Esophagus squamous epithelium (tissue), 5 donors: ENCODE measurements at places on chromosomes 6 and 20.

DNA sequence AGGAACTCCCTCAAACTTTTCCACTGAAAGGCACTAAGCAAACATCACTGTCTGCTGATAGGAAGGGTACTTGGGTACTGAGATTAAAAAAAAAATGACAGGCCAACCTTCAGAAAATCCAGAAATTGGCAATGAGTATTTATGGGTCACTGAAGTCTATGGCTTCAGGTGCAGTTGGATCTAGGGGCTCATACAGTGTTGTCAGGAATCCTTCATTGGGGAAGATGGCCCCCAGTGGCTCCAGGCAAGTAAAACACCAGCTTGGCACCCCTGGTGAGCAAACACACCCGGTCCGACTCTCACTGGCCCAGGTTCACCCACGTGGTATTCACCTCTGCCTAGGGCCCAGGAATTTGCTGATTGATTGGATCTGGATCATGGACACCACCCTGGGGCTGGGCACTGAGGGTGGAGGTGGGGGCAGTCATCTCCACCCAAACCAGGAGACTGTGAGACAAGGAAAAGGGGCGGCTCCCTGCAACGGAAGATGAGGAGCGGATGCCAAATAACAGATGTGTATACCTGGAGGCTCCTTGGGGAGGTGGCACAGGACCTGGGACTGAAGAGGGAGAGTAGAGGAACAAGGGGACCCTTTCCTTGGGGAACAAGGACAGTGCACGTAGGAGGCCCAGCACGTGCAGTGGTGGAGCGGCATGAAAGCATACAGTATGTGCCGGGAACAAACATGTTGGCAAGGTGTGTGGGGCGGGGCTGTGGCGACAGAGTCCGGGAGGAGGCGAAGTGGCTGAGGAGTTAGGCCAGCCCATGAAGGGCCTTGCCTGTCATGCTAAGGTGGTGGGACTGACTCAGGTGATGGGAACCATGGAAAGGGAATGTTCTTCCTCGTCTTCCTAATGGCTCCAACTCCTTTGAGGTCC, 4.7 kb downstream of the SLC2A10 start:
- no peak overlapping the region for H3K4me3 ChIP-seq
- peaks cover 5% of the 10 kb centered on the region for H3K27me3 ChIP-seq
- no peak overlapping the region for H3K27ac ChIP-seq
- DNase-seq: no peak

- DNase-seq: no peak
- no peaks in the 10 kb centered on the region for H3K36me3 ChIP-seq
- H3K27me3 ChIP-seq: no peaks in the 10 kb centered on the region
- no peak overlapping the region for H3K27ac ChIP-seq
- H3K4me3 ChIP-seq: no peak overlapping the region
Observed at GRCh38 chr20:2379511-2380229, 1.0 kb upstream of the TGM6 start.

DNA sequence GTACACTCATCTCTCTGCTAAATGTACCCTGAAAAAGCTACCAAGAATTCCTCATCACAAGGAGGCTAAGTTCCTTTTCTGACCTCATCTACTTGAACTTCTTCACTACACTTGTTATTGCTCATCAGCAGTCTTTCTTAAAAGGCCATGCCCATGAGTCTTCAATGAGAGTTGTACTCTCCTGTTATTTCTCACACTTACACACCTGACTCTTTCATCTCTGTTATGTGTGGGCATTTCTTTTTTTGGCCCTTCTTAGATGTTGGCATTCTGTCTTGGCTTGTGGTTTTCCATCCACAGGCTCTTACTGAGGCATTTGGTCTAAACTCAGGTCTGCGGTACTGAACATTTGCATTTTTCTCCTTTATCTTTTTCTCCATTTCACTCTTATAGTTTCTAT, 10.7 kb upstream of the SLC17A1 start:
- H3K4me1 ChIP-seq: no peaks in the 10 kb centered on the region
- no peaks in the 10 kb centered on the region for H3K36me3 ChIP-seq
- H3K27me3 ChIP-seq: no peaks in the 10 kb centered on the region
- DNase-seq: no peak

DNA sequence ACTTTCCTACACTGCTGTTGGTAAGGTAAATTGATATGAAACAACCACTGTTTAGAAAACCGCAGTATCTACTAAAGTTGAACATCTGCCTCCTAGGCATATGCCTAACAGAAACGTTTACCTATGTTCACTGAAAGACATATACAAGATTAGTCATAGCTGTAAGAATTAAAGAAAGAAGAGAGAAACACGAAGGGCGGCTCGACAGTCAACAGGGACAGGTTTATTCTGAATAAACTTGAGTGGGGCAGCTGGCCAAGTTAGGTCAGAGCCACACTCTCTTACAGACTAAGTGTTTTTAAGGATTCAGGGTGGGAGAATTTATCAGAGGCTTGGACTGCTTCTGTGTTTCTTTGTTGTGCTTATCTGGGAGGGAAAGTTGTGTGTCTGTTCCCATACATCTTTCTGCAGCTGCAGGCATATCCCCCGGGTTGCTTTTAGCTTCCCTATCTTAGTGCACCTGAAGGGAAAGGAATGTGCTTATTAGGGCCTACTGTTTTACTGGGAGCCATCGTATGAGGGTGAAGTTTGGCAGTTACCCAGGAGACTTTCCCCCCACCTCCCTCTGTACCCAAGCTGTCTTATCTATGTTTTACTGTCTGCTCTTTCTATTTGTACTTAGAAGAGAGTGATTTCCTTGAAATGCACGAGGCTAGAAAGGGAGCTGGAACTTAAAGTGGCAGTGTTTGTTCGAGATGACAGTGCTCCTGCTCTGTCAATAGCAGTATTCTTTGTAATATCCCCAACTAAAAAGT, 20.4 kb downstream of the PROCR start:
- no peaks in the 10 kb centered on the region for H3K4me1 ChIP-seq
- no peaks in the 10 kb centered on the region for H3K36me3 ChIP-seq
- DNase-seq: no peak
- H3K27me3 ChIP-seq: no peaks in the 10 kb centered on the region
- no peak overlapping the region for H3K27ac ChIP-seq

DNA sequence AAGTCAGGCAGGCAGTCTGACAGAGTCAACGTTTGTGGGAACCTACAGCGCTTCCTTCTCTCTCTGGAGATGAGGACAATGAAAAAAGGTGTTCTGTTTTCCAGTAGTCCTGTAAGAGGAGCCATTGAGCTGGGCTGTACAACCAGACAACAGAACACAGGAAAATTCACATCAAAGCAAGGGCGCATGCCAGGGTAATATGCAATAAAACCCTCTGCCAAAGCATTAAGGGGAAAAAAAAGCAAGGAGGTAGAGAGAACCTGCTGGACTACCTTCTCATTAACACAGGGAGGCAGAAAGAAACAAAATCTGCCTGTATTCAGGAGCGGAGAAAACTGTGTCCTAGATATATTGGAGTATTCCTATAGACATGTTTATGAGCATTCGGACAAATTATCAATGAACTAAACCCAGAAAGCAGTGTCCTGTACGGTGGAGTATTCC, 1.3 kb downstream of the RNF24 start:
- H3K27me3 ChIP-seq: no peaks in the 10 kb centered on the region
- H3K4me1 ChIP-seq: peaks cover 23% of the 10 kb centered on the region
- peak overlapping the region; percentile 94 for H3K27ac ChIP-seq
- no peak for DNase-seq
